ENCODE measurements at places on chromosomes 5 and 9. TPM values are rescaled to one million over a fixed set of nuclear protein-coding genes. Genes with fewer than 3 reads are reported as not detected.

DNA sequence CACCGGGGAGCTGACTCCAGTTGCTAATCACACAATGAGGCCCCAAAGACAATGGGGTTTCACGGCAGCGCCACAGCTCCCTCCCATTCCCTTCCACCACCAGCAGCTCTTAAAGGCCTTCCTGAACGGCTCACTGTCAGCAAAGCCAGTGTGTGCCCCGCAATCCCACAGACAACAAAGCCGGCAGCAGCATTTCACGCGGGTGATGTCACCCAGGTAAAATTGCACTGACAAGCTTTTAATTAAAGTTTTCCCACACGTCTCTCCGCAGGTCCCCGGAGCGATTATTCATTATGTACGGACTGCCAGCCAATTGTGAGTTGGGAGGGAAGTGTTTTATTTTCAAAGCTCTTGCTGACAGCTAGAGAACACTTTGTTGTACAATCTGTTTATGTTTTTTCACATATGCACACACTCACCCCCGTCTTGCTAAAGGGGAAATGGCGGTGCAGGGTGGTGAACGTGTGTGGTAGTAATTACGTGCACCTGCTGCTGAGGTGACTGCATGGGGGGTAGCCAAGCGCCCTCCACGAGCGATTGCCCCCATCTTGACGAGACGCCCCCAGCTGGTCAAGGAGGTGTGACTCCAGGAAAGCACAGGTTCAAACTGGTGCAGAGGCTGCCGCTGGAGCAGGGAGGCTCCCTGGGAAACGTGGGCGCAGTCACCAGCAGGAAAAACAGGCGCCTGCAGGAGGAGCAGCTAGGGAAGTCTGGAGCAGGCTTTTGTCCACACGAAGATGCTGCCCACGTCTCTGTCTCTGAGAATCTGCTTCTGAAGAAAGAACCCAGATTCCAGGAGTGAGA, 65.0 kb downstream of the IRX2 start:
- no peak for DNase-seq

DNA sequence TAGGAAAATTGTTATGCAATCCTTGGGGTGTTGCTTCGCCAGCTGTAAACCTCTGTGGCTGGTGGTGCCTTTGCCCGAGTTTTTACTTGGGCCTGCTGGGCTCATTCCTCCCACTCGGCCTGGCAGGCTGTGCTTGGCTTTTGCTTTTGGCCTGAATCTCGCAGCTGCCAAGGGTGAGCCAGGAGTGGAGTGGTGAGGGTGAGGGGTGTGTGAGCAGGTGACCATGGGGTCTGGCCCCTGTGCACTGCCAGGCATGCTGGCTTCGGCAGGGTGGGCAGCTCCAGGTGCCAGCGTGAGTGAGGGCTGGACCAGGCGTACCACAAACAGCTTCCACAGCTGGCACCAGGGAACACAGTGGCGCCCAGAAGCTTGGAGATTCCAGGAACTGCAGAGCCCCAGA, 12.6 kb upstream of the DHFR start:
- no peak for DNase-seq

Gene TCF7
- total RNA-seq = 3.9 TPM

DNA sequence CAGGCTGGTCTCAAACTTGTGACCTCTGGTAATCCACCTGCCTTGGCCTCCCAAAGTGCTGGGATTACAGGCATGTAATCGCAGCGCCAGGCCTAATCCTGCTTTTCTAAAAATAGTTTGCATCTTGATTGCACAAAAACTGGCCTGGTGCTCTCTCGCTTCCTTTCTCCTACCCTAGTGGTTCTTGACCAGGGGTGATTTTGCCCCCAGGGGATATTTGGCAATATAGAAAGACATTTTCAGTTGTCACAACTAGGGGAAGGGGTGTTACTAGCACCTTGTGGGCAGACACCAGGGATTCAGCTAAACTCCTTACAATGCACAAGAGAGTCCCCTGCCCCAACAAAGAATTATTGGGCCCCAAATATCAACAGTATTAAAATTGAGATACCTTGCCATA, 139.8 kb downstream of the DROSHA start:
- no peak for DNase-seq

Gene CTNND2
- total RNA-seq = 1.8 TPM

Data from mesenteric fat pad (tissue), 1 donor.